BJ (cell line): ENCODE measurements at places on chromosomes 2 and 18. TPM values are rescaled to one million over a fixed set of nuclear protein-coding genes. Genes with fewer than 3 reads are reported as not detected.

The ANKRD30BL gene
- not detected in 2 replicates for polyA plus RNA-seq

The SP110 gene
- 5.4 and 6.6 TPM in 2 replicates for polyA plus RNA-seq

The HDHD2 gene
- 10.4 and 14.8 TPM in 2 replicates for polyA plus RNA-seq

The AMER3 gene
- polyA plus RNA-seq = not detected in 2 replicates

The CCDC102B gene
- 2.8 and 3.4 TPM in 2 replicates for polyA plus RNA-seq

The RNPEPL1 gene
- 7.3 and 12.7 TPM in 2 replicates for polyA plus RNA-seq
